ENCODE measurements at places on chromosomes 12 and 14.

DNA sequence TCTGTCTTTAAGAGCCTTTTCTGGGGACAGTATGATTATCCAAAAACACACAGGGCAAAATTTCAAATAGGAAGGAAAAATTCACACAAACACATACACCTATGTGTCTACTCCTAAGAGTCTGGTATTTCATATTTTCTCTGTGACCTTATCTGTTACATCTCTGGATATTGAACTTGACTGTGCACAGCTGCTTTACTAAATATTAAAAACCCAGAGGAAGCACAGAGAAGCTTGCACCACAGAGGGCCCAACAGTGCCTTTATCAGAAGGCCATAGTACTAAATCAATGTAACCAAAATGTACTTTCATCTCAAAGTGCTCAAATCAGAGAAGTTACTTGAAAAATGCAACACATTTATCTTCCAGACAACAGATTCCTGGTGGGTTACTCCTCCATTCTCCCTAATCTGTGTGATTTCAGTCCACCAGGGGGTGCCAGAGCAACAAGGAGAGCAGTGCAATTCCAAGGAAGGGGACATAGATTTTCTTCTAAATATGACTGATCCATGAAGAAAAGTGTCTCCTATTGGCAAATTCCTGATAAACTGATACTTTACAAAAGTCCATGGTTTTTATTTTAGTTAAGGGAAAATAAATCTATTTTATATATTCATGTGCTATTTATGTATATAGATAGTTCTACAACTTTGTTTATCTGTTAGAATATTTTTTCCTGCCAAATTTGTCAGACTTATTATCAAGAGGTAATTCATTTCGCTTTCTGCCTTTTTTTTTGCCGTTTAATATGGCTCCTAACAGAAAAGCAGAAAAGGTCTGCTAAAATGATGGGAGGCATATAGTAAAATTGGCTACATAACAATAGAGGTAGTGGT is 617.6 kb downstream of the LRFN5 start:
- DNase-seq = peak; percentile 54

DNA sequence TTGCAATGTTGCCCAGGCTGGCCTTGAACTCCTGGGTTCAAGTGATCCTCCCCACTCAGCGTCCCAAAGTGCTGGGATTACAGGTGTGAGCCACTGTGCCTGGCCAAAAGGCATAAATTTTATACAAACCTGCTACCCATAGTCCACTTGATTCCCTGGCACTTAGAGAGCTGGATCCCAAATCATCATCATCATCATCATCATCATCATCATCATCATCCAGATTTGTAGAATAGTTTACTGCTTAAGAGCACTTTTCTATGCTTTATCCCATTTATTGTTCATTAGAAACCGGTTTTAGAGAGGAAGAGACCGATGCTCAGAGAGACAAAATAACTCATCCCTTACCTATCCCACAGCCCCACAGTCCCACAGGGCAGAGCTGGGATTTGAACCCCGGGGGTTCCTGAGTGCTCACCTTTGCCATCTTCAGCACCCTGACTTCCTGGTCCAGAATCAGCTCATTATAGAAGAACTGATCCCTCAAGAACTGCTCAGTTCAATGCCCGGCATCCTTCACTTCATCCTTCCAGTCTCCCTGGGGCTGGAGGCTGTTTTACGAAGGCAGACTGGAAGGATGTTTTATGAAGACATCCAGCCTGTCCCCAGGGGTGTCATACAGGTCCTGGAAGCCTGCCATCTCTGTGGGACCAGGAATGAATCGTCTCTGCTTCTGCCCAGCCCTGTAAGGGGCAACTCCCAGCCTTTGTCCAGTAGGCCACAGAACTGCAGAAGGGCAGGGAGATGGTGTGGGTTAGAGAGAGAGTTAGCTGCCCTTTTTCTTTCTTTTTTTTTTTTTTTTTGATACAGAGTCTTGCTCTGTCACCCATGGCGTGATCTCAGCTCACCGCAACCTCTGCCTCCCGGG is 20.2 kb upstream of the OASL start:
- DNase-seq = no peak

GRCh38 chr12:124412646-124413015 is 117.7 kb downstream of the RFLNA start:
- no peak for DNase-seq

- DNase-seq = no peak
Observed at GRCh38 chr14:47210099-47210498, 465.3 kb downstream of the MDGA2 start.
